ENCODE measurements at places on chromosomes 1 and 21.

GRCh38 chr1:39379187-39379586 lies 112.2 kb upstream of the BMP8A start:
- DNase-seq, result no peak

DNA sequence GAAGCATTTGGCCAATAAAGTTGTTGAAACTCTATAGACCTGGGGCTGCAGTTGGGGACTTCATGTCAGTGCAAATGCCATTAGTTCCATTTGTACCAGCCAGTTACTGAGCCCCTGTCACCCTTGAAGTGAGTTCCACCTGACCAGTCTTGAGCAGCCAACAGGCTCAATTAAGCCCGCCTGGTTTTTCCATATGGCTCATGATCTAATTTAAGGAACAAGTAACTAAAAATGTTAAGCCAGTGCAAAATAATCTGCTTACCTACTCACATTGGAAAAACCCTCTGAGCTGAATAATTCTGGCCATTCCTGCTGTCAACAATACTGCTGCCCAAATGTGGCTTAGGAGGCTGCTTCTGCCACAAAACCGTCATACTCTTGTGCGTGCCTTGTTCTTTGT lies 21.6 kb downstream of the NSUN4 start:
- DNase-seq, result no peak

- DNase-seq, result peak; percentile 97
Measured at GRCh38 chr1:31548907-31549808, 27.2 kb upstream of the TINAGL1 start.

- no peak for DNase-seq
Measured at GRCh38 chr1:40774266-40774998, 9.2 kb upstream of the KCNQ4 start.

GRCh38 chr1:54052431-54052933 lies 522 bp downstream of the TMEM59 start:
- peak; percentile 77 for DNase-seq

DNA sequence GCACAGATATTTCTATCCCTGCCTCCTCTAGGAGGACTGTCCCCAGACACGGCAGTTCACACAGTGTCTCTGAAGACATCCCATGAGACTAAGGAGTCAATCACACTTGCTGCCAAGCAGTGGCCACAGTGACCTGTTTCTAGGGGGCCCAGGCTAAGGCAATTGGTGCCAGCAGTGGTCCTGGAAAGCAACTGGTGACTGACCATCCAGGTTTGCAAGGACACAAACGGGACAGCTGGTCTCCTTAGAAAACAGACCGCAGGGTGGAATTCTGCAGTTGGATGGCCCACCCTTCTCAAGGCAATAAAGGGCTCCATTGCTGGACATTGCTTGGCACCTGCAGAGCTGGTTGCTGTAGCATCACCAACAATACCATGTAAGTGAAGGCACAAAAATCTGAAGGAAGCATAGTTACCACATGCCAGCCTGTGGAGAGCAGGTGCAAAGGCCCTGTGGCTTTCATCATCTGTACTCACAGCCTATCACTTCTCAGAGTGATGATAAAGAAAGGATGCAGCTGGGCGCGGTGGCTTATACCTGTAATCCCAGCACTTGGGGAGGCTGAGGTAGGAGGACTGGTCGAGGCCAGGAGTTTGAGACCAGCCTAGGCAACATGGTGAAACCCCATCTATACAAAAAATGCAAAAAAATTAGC lies 81.5 kb downstream of the STUM start:
- no peak for DNase-seq

DNA sequence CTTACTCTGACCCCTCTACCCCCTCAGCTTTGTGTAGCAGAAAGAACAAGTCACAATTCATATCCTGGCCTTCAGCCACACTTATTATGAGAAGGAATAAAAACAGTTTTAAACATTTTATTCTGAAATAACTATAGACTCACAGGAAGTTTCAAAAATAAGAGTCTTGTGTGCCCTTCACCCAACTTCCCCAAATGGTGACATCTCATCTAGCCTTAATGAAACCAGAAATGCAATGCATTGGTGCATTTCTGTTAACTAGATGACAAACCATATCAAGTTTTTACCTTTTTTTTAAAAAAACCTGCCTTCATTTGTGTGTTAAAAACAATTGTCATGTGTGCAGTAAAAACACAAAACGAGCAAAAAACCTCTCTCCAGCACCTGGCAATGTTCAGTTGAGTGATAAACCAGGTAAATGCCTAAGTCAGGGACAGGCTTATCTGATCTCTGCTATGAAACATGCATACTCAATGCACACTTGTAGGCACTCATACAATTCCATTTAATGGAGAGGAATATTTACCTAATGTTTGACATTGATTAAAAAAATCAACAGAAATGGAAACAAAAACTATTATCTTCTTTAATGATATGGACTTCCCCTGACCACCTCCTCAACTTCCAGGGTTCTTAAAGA lies 51.5 kb downstream of the SH3BGR start:
- no peak for DNase-seq

GRCh38 chr21:42451941-42452340 lies 44.1 kb downstream of the RSPH1 start:
- no peak for DNase-seq

DNA sequence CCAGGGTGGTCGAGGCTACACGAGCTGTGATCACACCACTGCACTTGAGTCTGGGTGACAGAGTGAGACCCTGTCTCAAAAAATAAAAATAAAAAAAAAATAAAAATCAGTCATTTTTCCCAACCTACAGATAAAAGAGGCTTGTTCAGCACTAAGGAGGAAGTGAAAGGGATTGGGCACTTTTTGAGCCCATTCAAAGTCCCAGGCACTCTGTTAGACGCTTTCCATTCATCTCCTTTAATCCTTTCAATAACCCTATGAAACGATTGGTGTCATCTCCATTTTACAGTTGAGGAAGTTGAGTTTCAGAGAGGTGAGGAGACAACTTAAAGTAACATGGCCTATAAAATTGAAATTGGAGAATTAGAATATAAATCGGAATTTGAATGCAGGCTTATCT lies 10.4 kb upstream of the AGO4 start:
- DNase-seq, result no peak

GRCh38 chr1:177170756-177171535 lies at the start of gene BRINP2:
Gene BRINP2 (plus strand): TSS chr1:177170958. CDS start chr1:177229877, 58,919 bp downstream.
- DNase-seq, result peak; percentile 57

- DNase-seq, result no peak
Measured at GRCh38 chr1:8263791-8264190, 54.1 kb upstream of the SLC45A1 start.

DNA sequence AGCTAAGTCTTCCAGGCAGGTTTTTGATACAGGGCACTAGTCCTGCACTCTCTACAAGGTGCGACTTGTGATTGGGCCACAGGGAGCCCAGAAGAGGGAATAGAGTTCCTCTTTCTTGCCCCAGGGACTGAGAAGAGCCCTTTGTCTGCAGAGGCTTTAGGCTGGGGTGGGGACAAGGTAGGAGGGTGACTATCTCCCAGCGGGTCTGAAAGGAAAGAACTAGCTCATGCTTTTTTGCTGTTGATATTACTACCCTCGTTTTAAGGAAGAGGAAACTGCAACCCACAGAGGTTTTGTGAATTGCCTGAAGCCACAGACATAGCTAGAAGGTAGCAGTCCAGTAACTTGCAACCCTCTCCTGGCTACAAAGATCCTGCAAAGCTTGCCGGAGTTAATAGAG lies 615.2 kb downstream of the MATN1 start:
- no peak for DNase-seq

GRCh38 chr1:82894635-82895034 lies 1093.9 kb downstream of the ADGRL2 start:
- DNase-seq, result no peak

DNA sequence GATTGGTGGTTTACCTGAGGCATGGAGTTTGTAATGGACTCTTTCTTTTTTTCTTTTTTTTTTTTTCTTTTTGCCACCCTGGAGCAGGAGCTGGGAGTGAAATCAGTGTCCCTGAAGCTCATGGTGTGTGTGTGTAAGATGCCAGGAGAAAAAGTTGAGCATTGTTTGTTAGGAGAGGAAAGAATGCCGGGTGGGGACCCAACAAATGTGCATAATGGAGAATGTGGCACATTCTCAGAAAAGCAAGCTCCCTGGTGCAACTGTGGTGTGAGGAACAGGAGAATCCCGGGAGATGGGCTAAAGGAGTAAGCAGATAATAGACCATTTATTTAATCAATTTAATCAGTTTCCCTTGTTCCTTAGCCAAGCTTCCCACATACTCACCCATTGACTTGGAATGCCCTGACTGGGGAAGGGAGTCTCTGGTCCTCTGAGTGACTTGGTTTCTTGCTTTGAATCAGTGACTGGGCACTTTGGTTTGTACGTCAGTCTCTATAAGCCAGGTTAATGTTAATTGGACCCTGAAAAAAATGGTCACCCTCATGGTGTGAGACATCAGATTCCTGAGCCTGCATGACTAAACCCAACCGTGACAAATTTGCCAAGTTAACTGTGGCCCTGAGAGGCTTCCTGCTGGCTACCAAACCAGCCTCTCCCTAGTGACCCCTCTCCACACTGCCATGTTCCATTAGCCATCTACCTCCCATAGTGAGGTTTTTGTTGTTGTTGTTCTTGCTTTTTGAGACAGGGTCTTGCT lies 43.9 kb upstream of the ITPKB start:
- DNase-seq, result no peak

DNA sequence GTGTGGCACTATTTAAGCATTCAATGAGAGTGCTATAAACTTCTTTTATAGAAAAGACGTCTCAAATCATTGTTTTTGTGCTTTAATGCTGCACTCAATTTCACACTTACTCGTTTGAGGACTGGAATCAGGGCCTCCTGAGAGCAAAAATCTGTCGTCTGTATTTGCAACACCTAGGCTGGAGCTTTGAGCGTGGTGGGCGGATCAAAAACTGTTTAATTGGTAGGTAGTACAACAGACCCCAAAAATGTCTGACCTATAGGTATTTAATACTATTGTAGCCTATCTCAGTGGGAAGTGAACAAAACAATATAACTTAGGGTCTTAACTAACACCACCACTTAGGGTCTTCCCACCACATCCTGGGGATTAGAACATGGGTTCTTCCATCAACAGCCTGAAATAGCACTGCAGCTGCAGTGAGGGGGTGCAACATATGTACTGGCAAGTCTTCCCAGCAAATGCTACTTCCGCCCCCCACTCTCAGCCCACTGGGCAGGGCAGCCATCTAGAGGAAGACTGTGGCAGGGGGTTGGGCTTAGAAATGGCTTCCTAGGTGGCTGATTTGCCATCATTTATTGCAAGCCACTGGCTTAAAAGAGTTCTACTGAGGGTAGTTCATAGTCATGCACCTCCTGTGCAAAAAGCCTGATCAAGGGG lies 48.3 kb downstream of the CD46 start:
- no peak for DNase-seq

DNA sequence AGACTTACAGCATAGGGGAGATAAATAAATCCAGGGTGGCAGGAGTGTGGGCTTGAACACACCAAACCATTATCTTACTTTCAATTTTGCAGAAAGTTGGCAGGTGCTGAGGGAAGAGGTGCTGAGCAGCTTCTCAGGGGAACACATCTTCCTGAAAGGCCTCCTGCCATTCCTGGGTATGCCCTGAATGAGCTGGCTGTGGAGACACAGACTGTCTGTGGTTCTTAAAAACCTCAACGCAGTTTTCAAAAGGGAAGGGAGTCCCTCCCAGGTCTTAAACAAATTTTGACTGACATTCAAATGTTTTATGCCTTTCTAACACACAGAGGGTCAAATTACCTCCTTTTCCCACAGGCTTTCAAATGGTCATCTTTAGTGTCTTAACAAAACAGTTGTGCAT lies 166.9 kb downstream of the TNFSF18 start:
- no peak for DNase-seq

DNA sequence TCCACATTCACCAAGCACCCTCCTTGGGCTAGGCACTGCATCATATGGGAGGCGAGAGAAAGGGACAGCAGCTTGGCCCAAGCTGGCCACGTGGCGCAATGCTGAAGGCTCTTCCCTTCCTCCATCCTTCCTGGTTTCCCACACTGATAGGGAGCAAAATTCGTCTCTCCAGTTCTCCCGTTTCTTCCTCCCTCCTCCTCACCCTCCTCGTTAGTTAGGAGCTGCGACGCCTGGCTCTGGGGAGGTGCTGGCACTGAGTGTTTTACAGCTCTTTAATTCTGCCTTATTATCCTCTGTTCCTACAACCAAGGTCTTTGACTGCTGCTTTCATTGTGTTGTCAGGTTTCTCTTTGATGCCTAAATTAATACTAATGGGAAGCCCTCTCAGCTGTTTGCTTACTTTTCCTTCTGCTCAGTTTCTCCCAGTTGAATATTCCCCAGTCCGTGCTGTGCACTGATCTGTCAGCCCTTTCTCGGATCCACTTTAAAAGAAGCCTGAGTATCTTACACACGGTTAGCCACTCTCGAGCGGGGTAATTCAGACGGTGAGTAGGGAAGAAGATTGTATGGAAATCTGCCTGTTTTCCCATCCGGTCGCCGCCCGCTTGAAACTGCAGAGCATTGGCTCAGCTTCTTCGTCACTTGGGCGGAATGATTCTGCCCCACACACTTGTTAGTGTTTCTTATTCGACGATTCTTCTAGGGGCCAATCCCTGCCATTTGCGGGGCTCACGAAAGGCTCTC lies 56.2 kb upstream of the SMYD2 start:
- DNase-seq, result no peak

GRCh38 chr1:85088408-85088784 lies 40.1 kb upstream of the MCOLN3 start:
- DNase-seq, result no peak

GRCh38 chr21:32772281-32773047 lies 909 bp upstream of the PAXBP1 start:
- DNase-seq, result no peak

- no peak for DNase-seq
Measured at GRCh38 chr1:25036117-25036546, 106.1 kb upstream of the RUNX3 start.

- no peak for DNase-seq
Measured at GRCh38 chr1:76919085-76919484, 51.8 kb downstream of the ST6GALNAC5 start.

DNA sequence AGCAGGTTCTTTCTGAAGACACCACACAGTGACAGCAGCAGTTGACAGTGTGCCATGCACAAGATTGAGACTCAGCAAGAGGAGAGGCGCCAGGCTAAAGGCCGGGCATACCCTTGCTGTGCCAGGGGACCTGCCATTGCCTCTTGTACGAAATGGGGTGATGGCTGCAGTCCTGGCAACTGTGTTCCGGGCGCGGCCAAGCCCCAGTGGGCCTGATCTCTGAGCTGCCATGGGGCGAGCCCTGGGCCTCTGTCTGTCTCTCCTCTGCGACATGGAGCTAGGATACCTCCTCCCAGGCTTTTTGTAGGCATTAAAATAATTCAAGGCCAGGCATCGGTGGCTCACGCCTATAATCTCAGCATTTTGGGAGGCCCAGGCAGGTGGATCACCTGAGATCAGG lies 9.6 kb upstream of the TRAPPC10 start:
- DNase-seq, result no peak
